ENCODE measurements at places on chromosomes 13 and 19.

DNA sequence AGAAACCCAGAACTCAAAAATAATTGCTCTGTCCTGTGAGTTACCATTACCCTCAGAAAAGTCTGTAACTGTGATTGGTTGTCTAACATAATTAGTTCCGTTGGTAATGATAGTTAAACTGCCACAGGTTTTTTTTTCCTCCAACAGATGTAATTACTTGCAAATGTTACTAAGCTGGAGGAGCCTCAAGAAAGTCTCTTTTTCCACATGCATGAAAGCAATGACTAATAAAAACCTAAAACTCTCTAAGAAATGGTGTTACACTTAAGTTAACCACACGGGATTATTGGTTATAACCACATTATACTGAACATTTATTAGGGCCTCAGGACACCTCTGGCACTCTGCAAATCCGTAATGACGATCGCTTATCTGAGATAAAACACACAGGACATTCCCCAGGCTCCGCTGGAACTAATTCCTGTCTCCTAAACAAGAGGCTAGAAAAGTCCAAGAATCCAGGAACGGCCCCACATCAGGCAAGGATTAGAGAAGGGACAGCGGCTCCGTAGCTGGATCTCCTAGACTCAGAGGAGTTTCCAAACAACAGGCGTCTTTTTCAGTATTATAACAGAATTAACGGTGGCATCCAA, 753 bp downstream of the ZNF235 start:
- no peak for DNase-seq

- DNase-seq: no peak
Observed at GRCh38 chr13:80168089-80168850, 172.7 kb downstream of the SPRY2 start.

GRCh38 chr13:44237276-44237767, 136.3 kb upstream of the SERP2 start:
- DNase-seq: no peak

DNA sequence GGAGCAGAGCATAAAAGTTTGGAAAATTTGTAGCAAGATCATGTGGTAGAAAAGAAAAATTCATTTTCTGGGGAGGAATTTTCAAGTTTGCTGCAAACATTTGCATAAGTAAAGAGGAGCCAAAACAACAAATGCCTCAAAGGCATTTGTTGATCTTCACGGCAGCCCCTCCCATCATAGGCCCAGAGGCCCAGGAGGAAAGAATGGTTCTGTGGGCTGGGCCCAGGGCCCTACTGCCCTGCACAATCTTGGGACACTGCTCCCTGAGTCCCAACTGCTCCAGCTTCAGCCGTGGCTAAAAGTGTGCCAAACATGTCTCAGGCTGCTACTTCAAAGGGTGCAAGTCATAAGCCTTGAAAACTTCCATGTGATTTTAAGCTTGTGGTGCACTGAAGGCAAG, 11.3 kb downstream of the LGALS13 start:
- DNase-seq: no peak

- DNase-seq: no peak
Observed at GRCh38 chr19:35363711-35364425, 5.6 kb downstream of the FFAR3 start.

GRCh38 chr19:558770-559439, 13.5 kb upstream of the BSG start:
- no peak for DNase-seq

DNA sequence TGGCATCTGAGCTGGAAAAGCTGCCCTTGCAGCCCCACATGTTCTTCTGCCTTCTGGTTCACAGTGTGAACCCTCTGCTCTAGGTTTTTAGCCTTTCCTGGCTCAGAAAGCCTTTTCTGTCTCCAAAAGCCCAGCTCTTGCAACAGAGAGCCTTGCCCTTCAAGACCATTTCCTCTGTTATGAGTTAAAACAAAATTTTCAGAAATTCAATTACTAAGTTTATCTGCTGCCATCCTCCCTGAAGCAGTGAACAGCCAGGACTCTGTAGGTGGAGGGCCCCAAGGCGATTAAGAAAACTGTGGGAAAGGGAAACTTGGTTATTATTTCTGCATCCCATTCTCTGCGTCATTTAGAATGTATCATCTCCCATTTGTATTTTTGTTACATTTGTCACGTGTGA, 18.8 kb downstream of the FAM124A start:
- DNase-seq: no peak

- DNase-seq: no peak
Observed at GRCh38 chr19:28985201-28985600, 227.8 kb downstream of the UQCRFS1 start.

DNA sequence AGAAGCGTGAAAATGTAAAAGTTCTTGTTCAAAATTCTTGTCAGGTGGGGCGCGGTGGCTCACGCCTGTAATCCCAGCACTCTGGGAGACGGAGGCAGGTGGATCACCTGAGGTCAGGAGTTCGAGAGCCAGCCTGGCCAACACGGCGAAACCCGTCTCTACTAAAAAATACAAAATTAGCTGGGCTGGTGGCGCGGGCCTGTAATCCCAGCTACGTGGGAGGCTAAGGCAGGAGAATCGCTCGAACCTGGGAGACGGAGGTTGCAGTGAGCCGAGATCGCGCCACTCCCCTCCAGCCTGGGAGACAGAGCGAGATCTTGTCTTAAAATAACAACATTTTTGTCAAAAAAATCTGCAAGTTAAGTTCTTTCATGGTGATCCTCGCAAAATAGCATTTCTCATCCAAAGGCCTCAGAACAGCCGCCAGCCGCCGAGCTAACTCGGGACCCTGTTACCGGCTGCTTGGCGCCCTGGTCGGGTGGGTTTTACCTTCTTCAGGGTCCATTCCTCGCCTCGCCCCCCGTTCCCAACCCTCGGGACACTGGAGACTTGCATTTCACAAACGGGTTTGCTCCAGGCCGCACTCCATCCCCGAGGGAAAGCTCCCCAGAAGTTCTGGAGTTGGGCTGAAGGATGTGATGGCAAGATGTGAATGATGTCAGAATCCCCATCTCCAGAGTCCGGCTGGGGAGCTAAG, 1.6 kb downstream of the LATS2 start:
- no peak for DNase-seq

GRCh38 chr19:3268326-3268725, 43.9 kb downstream of the CELF5 start:
- DNase-seq: no peak

DNA sequence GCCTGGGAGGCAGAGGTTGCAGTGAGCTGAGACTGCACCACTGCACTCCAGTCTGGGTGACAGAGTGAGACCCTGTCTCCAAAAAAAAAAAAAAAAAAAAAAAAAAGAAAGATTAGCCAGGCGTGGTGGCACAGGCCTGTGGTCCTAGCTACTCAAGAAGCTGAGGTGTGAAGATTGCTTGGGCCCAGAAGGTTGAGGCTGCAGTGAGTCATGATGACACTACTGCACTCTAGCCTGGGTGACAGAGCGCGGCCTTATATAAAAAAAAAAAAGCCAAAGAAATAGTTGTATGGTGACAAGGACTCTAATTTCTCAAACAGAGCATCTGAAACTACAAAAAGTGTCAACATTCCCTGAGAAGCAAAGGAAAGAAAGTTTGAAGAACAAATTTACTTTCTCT, 3.4 kb downstream of the PBX4 start:
- DNase-seq: no peak

DNA sequence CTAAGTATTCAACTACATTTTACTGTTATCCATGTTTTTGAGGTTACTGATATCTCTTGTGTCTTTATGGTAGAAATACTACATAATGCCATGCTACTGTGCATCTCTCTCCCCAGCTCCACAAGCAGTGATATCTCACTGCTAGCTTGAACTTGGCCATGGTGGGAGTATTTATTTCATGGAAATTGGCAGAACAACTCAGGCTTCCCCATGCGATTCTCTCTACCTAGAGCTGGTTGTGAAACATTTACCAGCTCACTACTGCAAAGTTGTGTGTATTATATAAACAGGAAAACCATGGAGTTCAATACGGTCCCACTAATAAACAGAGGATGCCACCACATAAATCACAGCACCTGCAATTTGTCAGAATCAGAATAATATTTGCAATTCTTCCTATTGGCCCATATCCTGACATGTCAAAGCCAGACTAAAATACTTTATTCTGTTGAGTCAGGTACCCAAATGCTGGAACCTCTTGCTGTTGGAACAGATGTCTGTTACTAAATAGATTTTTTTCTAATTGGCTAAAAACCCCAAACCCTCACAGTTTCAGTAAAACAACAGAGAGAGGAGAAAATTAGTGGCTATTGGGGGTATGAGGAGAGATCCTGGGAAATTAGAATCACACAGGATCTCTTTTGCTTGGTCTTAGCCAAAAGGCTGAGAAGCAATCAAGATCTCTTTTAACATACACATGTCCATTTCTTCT, 91.4 kb upstream of the SLC10A2 start:
- no peak for DNase-seq

- DNase-seq: no peak
Observed at GRCh38 chr19:19059837-19060611, 3.8 kb upstream of the SLC25A42 start.

- no peak for DNase-seq
Observed at GRCh38 chr19:18437491-18438330, at the start of gene ISYNA1. TSS of gene ISYNA1 (minus strand) at chr19:18438133. CDS start at chr19:18437979, 154 bp downstream.

DNA sequence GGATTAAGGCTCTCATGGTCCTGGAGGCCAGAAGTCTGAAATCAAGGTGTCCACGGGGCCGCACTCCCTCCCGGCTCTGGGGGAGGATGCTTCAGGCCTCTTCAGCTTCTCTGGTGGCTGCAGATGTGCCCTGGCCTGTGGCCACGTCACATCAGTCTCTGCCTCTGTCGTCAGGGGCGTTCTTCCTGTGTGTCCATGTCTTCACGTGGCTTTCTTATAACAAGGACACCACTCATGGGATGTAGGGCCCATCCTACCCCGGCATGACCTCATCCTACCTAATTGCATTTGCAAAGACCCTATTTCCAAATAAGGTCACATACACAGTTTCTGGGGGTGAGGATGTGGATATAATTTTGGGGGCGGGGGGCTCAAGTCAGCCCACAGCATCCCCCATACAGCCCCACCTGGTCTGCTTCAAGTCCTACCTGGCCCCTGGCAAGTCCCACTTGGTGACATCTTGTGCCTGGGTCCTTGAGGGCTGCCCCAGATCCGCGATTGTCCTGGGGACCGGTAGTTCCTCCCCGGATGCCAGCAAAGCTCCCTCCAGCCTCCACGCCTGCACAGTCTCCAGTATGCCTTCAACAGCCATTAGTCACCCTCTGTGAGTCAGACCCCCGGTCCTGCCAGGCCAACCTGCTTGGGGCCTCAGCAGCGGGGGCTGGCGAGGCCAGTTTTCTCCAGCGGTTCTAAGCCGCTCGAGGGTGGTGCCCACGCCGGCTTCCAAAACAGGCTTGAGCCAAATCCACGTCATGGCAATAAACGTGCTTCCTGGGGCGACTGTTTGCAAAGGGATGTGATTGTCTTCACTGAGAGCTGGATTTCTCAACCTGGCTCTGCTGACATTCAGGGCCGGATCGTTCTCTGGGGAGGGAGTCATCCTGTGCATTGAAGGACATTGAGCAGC, 32.2 kb downstream of the MYO9B start:
- DNase-seq: no peak

DNA sequence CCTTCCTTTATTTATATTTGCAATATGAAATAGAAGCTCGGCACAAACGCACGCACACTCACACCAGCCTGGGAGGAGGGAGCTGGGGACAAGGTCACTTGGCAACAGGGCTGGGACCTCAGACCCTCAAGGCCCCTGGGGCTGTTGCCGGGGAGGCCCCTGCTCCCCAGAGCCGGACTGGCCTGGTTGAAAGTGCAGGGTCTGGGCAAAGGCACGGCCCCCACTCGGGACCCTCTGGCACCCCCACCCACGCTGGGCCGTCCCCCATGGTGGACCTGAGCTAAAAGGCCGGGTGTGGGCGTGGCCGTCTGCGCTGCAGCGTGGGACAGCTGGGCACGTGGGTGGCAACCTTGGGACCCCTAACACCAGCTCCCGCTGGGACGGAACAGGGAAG, 1.2 kb upstream of the TMEM86B start:
- DNase-seq: no peak

DNA sequence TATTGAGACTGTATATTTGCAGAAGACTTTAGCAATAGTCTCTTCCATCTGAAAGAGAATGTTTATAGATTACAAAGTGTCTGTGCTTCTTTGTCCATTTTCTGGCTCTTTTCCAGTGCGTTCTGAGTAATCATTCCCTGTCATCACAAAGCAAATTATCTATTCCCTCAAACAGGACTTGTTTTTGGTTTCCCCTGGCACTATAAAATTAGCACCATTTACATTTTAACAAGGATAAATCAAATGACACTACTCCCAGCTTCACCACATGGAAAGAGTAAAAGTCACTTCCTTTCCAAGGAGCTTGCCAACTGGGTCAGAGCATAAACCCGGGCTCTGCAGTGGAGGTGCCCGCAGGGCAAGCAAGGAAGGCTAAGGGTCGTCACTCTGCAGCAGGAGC, 88.1 kb downstream of the SHISA2 start:
- no peak for DNase-seq

- no peak for DNase-seq
Observed at GRCh38 chr19:34589730-34590129, 87.2 kb downstream of the SCGB2B2 start.

DNA sequence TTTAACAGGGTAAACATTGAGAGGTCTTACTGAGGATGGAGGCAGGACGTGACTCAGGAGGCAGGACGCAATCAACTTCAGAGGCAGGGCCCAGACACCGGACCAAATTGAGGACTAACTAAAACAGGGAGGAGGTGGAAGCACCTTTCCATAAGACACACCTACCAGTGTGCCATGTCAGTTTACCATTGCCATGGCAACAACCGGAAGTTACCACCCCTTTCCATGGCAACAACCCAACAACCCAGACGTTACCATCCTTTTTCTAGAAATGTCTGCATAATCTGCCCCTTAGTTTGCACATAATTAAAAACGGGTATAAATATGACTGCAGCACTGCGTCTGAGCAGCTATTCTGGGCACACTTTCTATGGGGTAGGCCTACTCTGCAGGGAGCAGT, 53.5 kb upstream of the SOX21 start:
- no peak for DNase-seq

GRCh38 chr19:31338069-31338776, 11.0 kb downstream of the TSHZ3 start:
- no peak for DNase-seq

DNA sequence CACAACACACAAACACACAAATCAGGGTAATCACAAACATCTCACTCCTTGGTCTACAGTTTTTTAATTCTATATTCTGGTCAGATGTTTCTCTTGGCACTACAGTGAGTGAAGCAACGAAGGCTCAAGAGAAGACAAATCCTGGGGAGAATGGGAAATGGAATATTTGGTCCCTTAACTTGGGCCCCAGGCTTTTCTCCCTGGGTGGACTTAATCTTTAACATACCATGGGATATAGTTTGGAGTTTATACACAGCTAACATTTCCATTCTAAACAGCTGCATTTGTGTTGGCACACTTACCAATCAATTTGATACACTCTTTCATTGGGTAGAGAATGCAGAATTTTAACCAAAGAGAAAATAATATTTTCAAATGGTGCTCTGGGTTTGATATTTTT, 1132.6 kb upstream of the SLC10A2 start:
- no peak for DNase-seq
